Activated CD8-positive, alpha-beta T cell treated with anti-CD3 and anti-CD28 coated beads, Interleukin-2, amount 10 ng/mL, durations not matched to agents 7 days and 5 days (primary cell): ENCODE measurements at places on chromosomes 1 and 21.

- H3K27ac ChIP-seq = peak overlapping the region; percentile 14
- peak overlapping the region; percentile 29 for H3K4me3 ChIP-seq
- H3K4me1 ChIP-seq = peaks cover 25% of the 10 kb centered on the region
- H3K36me3 ChIP-seq = peaks cover 16% of the 10 kb centered on the region
- H3K27me3 ChIP-seq = no peaks in the 10 kb centered on the region
- peak; percentile 36 for DNase-seq
Measured at GRCh38 chr1:229139331-229140118, 131.4 kb upstream of the RAB4A start.

- H3K4me1 ChIP-seq = peaks cover 3% of the 10 kb centered on the region
- no peaks in the 10 kb centered on the region for H3K36me3 ChIP-seq
- DNase-seq = no peak
- no peak overlapping the region for H3K4me3 ChIP-seq
Measured at GRCh38 chr1:58804853-58805565, 21.2 kb upstream of the JUN start.

DNA sequence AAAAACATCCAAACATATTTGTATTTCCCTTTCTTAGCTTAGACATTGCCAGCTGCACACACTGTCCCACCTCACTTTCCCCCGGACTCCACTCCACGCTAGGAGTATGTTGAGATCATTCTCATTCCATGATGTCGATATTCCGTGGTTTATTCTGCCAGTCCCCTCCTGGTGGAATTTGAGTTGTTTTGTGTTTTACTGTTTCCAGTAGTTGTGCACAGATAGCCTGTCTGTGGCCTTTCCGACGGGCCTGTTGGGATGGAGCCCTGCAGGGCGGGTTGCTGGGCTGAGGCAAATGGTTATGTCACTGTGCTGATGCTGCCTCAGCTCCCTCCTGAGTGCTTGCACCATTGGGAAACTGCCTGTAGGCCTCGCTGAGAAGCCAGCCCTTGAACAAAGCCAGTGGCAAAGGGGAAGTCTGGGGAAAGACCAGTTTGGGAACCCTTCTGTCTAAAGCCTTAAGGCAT lies 12.8 kb downstream of the TRAPPC10 start:
- peaks cover 59% of the 10 kb centered on the region for H3K4me1 ChIP-seq
- H3K36me3 ChIP-seq = peaks cover 39% of the 10 kb centered on the region
- DNase-seq = no peak
- no peak overlapping the region for H3K4me3 ChIP-seq

GRCh38 chr1:183670169-183670568 lies 17.1 kb upstream of the APOBEC4 start:
- no peaks in the 10 kb centered on the region for H3K4me1 ChIP-seq
- no peak overlapping the region for H3K27ac ChIP-seq
- DNase-seq = no peak
- H3K36me3 ChIP-seq = no peaks in the 10 kb centered on the region
- H3K27me3 ChIP-seq = peaks cover 6% of the 10 kb centered on the region

DNA sequence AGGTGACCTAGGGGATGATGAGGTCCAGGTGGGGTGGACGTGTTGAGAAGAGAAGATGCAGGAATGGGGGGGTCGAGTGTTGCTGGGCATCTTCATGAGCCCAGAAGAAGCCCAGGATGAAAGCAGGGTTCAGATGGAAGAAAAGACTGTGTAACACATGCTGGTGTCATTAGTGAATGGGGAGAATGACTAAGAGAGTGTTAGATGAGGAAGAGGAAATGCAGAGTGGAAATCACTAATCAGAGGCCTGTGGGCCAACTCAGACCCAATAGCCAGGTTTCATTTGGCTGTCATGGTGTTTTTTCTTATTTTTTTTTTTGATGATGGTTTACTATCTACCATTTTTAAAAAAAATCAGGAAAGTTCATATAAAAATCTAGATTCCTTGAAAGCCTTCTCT lies 180.8 kb upstream of the CAMK1G start:
- H3K4me1 ChIP-seq = no peaks in the 10 kb centered on the region
- H3K27ac ChIP-seq = no peak overlapping the region
- peaks cover 5% of the 10 kb centered on the region for H3K27me3 ChIP-seq
- H3K36me3 ChIP-seq = no peaks in the 10 kb centered on the region
- no peak for DNase-seq

DNA sequence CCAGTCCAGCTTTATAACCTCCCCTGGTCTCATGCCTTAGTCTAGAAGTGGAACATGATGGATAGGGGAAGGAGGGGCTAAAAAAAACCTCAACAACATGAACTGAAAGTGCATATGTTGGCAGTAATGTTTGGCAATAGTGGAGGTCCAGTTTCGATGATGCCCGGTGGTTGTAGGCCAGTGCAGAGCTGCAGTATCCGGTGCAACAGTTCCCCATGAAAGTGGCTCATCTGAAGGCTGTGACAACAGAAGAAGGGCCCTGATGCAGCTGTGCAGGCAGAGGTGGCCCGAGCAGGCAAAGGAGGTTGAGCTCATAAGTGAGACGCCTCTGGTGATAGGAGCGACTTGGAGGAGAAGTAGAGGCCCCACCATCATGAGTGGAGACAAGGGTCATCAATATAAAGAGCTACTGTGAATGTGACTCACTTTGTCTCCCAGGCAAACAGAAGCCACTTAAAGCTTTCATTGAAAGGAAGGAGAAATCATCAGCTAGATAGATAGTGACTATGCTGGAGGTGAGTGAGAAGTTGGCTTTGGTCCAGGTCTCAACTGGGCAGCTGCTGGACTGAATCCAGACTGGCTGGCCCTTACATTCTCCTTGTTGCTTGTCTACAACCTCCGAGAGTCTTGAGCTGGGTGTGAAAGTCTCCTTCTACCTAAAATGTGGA lies 10.2 kb upstream of the CREG1 start:
- DNase-seq = no peak
- H3K27me3 ChIP-seq = peaks cover 11% of the 10 kb centered on the region
- no peak overlapping the region for H3K4me3 ChIP-seq

DNA sequence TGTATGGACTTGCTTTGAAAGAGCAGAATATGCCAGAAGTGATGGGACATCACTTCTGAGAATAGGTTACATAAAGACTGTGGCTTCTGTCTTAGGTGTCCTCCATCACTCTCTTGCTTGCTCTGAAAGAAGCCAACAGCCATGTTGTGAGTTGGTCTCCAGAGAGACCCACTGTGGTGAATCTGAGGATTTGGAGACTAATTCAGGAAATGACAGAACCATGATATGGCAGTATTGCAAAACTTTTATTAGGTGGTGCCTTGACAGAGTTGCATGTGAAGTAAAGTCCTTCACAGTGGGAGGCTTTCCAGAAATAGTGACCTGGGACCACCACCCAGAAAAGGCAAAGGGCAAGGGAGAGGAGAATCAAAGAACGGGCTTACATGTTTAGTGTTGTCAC lies 628.6 kb downstream of the KCNT2 start:
- no peak for DNase-seq
- H3K27ac ChIP-seq = no peak overlapping the region
- H3K36me3 ChIP-seq = no peaks in the 10 kb centered on the region
- H3K27me3 ChIP-seq = no peaks in the 10 kb centered on the region

DNA sequence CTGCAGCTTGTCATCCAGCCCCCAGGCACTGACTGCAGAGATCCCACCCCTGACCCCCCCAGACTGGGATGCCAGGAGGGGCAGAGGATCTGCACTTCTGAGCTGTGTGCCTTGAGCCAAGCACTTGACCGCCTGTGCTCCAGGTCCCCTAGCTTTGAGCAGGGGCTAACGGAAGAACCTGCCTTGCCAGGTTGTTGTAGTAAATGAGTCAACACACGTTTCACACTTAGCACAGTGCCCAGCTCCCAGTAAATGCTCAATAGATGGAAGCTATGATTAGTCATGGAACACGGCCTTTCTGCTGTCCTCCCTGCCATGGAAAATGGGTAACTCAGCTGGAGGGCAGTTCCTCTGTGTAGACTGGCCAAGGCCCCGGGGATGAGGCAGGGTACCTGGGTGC lies 24.1 kb downstream of the IFFO2 start:
- no peak overlapping the region for H3K4me3 ChIP-seq
- DNase-seq = no peak
- H3K27me3 ChIP-seq = no peaks in the 10 kb centered on the region
- H3K27ac ChIP-seq = peak overlapping the region; percentile 60

- H3K27me3 ChIP-seq = peaks cover 8% of the 10 kb centered on the region
- peak; percentile 49 for DNase-seq
Measured at GRCh38 chr21:46057111-46057709, 40.7 kb upstream of the COL6A2 start.

DNA sequence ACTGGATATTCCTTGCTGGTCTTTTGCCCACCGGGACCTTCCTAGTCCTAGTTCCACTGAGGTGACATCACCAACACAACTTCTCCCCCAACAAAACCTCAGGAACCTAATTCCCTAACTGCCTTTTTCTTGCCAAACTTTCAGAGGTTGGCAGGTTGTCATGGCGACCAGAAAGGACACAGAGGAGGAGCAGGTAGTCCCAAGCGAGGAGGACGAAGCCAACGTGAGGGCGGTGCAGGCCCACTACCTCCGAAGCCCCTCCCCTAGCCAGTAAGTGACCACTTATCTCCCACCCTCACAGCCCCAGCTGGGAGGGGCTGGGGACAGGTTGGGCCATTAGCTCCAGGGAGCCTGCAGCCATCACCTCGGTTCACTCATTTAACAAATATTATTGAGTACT lies 815 bp downstream of the STYXL2 start:
- no peak for DNase-seq
- peaks cover 4% of the 10 kb centered on the region for H3K27me3 ChIP-seq
- H3K4me3 ChIP-seq = no peak overlapping the region
- peaks cover 4% of the 10 kb centered on the region for H3K36me3 ChIP-seq

DNA sequence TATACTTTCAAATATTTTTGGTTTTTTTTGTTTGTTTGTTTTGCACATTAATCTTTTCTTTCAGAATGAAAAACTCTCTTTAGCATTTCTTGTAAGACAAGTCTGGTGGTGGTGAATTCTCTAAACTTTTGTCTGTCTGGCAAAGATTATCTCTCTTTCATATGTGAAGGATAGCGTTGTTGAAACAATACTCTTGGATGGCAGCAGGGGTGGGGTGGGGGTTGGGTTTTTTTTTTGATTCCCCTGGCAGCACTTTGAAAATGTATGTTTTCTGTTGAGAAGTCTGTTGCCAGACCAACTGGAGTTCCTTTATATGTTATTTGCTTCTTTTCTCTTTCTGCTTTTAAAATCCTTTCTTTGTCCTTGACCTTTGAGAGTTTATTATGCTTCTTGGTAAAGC lies 160.2 kb downstream of the VAV3 start:
- H3K27ac ChIP-seq = peak overlapping the region; percentile 79
- H3K27me3 ChIP-seq = no peaks in the 10 kb centered on the region
- H3K36me3 ChIP-seq = peaks cover 29% of the 10 kb centered on the region
- peaks cover 35% of the 10 kb centered on the region for H3K4me1 ChIP-seq
- DNase-seq = no peak

- DNase-seq = peak; percentile 88
- peak overlapping the region; percentile 49 for H3K27ac ChIP-seq
- H3K4me1 ChIP-seq = peaks cover 11% of the 10 kb centered on the region
- H3K36me3 ChIP-seq = no peaks in the 10 kb centered on the region
- H3K4me3 ChIP-seq = no peak overlapping the region
Measured at GRCh38 chr21:42337830-42338728, 12.7 kb downstream of the TFF2 start.

GRCh38 chr21:33977017-33977720 lies 61.6 kb upstream of the ATP5PO start:
- H3K27me3 ChIP-seq = no peaks in the 10 kb centered on the region
- no peak for DNase-seq
- peak overlapping the region; percentile 54 for H3K4me3 ChIP-seq
- peak overlapping the region; percentile 95 for H3K27ac ChIP-seq

GRCh38 chr1:43232482-43232881 lies 37.3 kb upstream of the TMEM125 start:
- no peak overlapping the region for H3K27ac ChIP-seq
- peaks cover 2% of the 10 kb centered on the region for H3K27me3 ChIP-seq
- no peak for DNase-seq
- no peaks in the 10 kb centered on the region for H3K36me3 ChIP-seq
- H3K4me3 ChIP-seq = no peak overlapping the region

DNA sequence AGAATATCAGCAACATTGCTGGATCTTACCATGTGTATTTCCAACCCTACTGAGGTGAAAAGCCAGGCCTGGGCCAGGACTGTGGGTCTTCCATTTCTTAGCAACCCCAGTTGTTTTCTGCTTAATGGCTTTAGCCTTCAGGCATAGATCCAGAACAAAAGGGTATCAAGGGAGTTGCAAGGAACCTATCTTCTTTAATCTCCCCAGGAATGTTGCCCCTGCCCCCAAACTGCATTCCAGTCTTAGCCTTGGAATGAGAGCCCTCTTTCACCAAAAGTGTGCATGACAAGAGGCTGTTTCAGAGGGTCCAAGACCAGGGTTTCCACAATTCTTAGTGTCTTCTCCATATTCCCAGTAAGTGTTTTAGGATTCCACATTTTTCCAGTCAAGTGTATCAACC lies 87.9 kb upstream of the SOX13 start:
- DNase-seq = no peak
- H3K4me3 ChIP-seq = no peak overlapping the region
- no peaks in the 10 kb centered on the region for H3K36me3 ChIP-seq
- peaks cover 14% of the 10 kb centered on the region for H3K27me3 ChIP-seq
- H3K4me1 ChIP-seq = peaks cover under 1% of the 10 kb centered on the region

GRCh38 chr1:92536211-92536979 lies 49.7 kb upstream of the GFI1 start:
- H3K4me3 ChIP-seq = peak overlapping the region; percentile 16
- no peaks in the 10 kb centered on the region for H3K27me3 ChIP-seq
- DNase-seq = no peak
- peaks cover 71% of the 10 kb centered on the region for H3K4me1 ChIP-seq
- peak overlapping the region; percentile 91 for H3K27ac ChIP-seq
- H3K36me3 ChIP-seq = peaks cover 29% of the 10 kb centered on the region

- no peaks in the 10 kb centered on the region for H3K36me3 ChIP-seq
- H3K27me3 ChIP-seq = peaks cover 38% of the 10 kb centered on the region
- DNase-seq = peak; percentile 44
- peak within 1 kb of the TSS; percentile 74 for H3K4me3 ChIP-seq
Measured at GRCh38 chr1:84892705-84893618, at the start of gene LPAR3. LPAR3 (minus strand) TSS chr1:84893206; CDS start chr1:84866120, 27,086 bp downstream.

GRCh38 chr1:7940745-7941436 lies at the start of gene TNFRSF9:
TNFRSF9 (minus strand) TSS chr1:7940839; CDS start chr1:7939994, 845 bp downstream.
- H3K4me3 ChIP-seq = peak within 1 kb of the TSS; percentile 42
- H3K27me3 ChIP-seq = peaks cover 8% of the 10 kb centered on the region
- H3K4me1 ChIP-seq = peaks cover 50% of the 10 kb centered on the region
- H3K27ac ChIP-seq = peak within 1 kb of the TSS; percentile 3
- no peaks in the 10 kb centered on the region for H3K36me3 ChIP-seq

GRCh38 chr1:198638894-198639635 lies at the start of gene PTPRC:
PTPRC (plus strand) TSS chr1:198639040; CDS start chr1:198639269, 229 bp downstream.
- H3K4me1 ChIP-seq = peaks cover 48% of the 10 kb centered on the region
- H3K36me3 ChIP-seq = peaks cover 56% of the 10 kb centered on the region
- DNase-seq = peak; percentile 65
- peak within 1 kb of the TSS; percentile 97 for H3K27ac ChIP-seq
- H3K4me3 ChIP-seq = peak within 1 kb of the TSS; percentile 83
